ENCODE measurements at places on chromosomes 2 and 18. TPM values are rescaled to one million over a fixed set of nuclear protein-coding genes. Genes with fewer than 3 reads are reported as not detected.

DNA sequence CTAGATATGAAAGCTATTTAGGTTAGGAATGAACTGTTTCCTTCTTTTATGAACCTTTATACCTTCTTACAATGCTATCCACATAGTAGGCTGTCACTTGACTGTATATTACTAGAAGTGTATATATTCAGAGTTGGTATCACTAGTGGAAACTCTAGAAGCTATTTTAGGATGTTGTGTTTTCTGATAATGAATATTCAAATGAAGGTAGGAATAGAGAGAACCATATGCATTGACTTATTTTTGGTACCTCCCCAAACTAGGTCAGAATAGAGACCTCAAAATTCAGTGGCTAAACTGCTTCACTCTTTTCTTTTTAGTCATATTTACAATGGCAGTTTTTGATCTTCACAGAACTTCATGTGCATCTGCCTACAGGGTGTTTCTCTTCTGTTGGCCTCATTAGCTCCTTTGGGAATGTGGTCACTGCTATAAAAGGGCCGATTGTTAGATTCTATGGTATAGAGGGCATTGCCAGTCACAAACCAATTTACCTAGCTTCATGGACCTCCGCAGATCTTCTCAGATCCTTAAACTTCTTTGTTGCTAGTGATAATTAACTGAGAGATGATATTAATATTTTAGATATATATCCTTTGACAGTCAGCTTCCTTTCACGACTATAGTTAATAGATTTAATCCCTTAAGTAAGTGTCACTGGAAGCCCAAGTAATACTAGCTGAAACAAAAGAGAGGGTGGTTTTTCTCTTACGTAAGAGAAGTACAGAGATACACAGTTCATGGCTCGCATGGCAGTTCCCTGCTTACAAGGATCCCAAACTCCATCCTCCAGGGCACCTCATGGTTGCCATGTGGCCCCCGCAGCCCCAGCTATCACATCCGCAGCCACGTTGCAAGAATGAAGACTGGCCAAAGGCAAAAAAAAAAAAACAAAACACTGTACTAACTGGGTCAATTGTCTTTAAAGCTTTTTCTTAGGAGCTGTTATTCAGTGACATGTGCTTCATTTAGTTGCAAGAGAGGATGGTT lies 61.0 kb downstream of the TSPYL6 start:
- H3K27me3 ChIP-seq, result no peaks in the 10 kb centered on the region
- H3K36me3 ChIP-seq, result no peaks in the 10 kb centered on the region
- no peak overlapping the region for H3K4me3 ChIP-seq
- DNase-seq, result no peak

DNA sequence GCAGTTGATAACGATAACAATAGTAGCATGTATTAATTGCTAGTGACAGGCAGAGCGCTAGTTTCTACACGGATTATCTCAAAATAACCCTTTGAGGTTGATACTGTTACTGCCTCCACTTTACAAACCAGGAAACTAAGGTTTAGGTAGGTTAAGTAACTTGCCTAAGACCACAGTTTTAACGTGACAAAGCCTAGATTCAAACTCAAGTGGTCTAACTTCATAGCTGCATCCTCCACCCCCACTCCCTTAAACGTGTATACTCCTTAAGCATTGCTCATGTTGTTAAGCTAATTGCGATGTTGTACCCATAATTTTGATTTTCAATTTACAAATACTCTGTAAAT lies 1.2 kb downstream of the ME2 start:
- H3K36me3 ChIP-seq, result no peaks in the 10 kb centered on the region
- H3K4me1 ChIP-seq, result no peaks in the 10 kb centered on the region
- peak overlapping the region; percentile 91 for H3K27ac ChIP-seq
- no peaks in the 10 kb centered on the region for H3K27me3 ChIP-seq
- H3K4me3 ChIP-seq, result peak overlapping the region; percentile 94
- DNase-seq, result peak; percentile 8

GRCh38 chr18:13051950-13052349 lies 60.8 kb downstream of the CEP192 start:
- H3K36me3 ChIP-seq, result peaks cover 14% of the 10 kb centered on the region
- no peak overlapping the region for H3K4me3 ChIP-seq
- H3K27me3 ChIP-seq, result no peaks in the 10 kb centered on the region
- no peak for DNase-seq

GRCh38 chr18:29434650-29435049 lies 1257.7 kb upstream of the CDH2 start:
- peak; percentile 41 for DNase-seq
- no peaks in the 10 kb centered on the region for H3K27me3 ChIP-seq
- H3K4me3 ChIP-seq, result no peak overlapping the region
- no peaks in the 10 kb centered on the region for H3K36me3 ChIP-seq

- no peaks in the 10 kb centered on the region for H3K36me3 ChIP-seq
- no peaks in the 10 kb centered on the region for H3K4me1 ChIP-seq
- no peak overlapping the region for H3K4me3 ChIP-seq
These were observed 52.5 kb downstream of the CCDC74A start for GRCh38 chr2:131580187-131580586.

DNA sequence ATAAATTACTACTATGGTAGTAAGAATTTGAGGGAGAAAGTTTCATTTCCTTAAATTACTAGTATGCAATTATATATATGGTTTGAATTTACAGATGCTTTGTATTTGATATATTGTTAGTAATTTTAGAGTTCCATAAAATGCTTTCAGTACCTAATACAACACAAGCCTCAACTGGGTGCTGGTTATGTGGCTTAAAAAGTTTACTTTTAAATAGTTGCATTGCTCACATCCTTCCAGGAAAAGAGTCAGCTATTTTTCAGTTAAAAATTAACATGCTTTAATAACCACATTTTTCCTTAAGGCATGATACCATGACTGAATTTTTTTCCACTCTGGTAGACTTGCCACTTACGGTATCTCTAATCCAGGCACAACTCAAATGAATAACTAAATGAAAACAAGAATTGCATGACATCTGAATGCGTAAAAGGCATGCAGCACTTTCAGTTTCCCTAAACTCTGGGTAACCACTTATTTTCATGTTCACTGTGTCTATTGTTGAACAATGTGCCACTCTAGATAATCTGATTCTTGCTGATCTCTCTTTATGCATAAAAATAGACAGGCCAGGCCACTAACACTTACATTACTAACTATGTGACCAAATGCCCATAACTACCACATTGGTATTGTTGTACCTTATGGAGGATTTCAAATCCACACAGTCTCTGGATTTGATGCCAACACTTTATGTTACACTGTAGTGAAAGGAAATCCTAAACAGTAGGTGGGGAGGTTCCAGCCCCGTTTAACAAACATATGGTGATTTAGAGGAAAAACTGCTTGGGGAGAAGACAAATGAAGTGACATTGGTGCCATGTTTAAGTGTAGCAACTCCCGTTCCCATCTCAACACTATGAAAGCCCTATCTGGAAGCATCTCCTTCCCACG lies 35.5 kb upstream of the SLC35F5 start:
- peaks cover 6% of the 10 kb centered on the region for H3K4me1 ChIP-seq
- DNase-seq, result no peak
- H3K4me3 ChIP-seq, result no peak overlapping the region

Gene CCL20
- polyA plus RNA-seq, result not detected

DNA sequence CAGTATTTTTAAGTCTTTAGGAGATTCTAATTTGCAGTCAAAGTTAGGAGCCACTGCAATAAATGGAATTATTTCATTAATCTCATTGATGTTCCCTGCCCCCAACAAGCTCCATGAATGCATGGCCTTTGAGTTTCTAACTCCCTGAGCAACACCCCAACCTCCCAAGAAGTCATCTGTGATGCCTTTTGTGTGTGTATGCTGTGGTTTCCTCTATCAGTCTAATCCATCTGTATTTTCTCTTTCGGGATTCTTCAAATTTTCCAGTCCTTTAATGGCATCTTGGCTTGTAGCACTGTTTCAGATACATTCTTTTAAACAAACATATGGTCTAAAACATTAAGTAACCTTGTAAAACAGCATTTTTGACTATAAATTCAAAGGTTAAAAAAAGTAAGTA lies 16.8 kb downstream of the SERPINB10 start:
- DNase-seq, result no peak
- H3K27ac ChIP-seq, result no peak overlapping the region
- H3K27me3 ChIP-seq, result no peaks in the 10 kb centered on the region
- H3K36me3 ChIP-seq, result no peaks in the 10 kb centered on the region
- H3K4me3 ChIP-seq, result no peak overlapping the region
- no peaks in the 10 kb centered on the region for H3K4me1 ChIP-seq

- H3K4me3 ChIP-seq, result no peak overlapping the region
- no peak overlapping the region for H3K27ac ChIP-seq
- no peaks in the 10 kb centered on the region for H3K27me3 ChIP-seq
- no peak for DNase-seq
- H3K36me3 ChIP-seq, result no peaks in the 10 kb centered on the region
These were observed 21.5 kb downstream of the GPR39 start for GRCh38 chr2:132437852-132438669.

GRCh38 chr2:120738117-120738516 lies 2.4 kb downstream of the GLI2 start:
- H3K4me1 ChIP-seq, result peaks cover 10% of the 10 kb centered on the region
- H3K27ac ChIP-seq, result peak overlapping the region; percentile 89

- no peak overlapping the region for H3K4me3 ChIP-seq
- no peak overlapping the region for H3K27ac ChIP-seq
- no peak for DNase-seq
- no peaks in the 10 kb centered on the region for H3K36me3 ChIP-seq
- H3K27me3 ChIP-seq, result no peaks in the 10 kb centered on the region
These were observed 62.5 kb upstream of the HPCAL1 start for GRCh38 chr2:10240161-10240681.

GRCh38 chr2:27889774-27890145 lies 427 bp downstream of the RBKS start:
- peak overlapping the region; percentile 82 for H3K4me3 ChIP-seq
- H3K36me3 ChIP-seq, result no peaks in the 10 kb centered on the region
- peaks cover 14% of the 10 kb centered on the region for H3K4me1 ChIP-seq
- peak overlapping the region; percentile 96 for H3K27ac ChIP-seq

- no peak overlapping the region for H3K4me3 ChIP-seq
- no peaks in the 10 kb centered on the region for H3K36me3 ChIP-seq
- no peaks in the 10 kb centered on the region for H3K27me3 ChIP-seq
- no peaks in the 10 kb centered on the region for H3K4me1 ChIP-seq
These were observed 555.0 kb upstream of the TMEFF2 start for GRCh38 chr2:192749611-192750200.

DNA sequence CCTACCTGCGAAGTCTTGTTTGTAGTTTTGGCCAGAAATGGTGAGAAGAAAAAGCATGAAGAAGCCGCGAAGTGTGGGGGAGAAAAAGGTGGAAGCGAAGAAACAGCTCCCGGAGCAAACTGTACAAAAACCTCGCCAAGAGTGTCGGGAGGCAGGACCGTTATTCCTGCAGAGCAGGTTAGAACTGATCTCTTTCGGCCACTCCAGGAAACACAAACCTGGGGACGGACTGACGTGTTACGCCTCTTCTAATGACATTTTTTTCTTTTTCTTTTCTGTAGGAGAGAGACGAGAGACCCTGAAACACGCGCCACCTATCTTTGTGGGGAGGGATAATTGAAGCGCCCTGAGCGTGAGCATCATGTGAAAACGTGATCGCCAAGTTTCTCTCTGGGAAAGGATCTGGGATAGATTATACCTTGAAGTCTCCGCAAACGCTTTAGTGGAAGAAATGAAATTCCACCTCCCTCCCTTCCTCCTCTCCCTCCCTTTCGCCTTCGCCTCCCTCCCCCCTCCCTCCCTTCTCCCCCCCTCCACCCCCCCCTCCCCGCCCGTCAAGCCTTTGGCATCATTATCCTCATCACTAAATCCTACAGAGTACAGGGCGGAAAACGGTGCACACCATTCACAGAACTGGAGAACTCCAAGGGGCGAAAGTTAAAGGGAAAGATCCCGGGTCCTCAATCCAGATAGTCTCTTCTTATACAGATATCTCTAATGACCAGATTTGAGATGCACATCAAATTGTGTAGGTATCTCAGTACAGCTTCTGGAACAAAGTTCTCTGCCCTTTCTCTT lies at the start of gene ZEB2:
Gene ZEB2, minus strand, starts transcription at position 186 of the 798 bp plus-strand sequence. CDS start 2,769 bp downstream, outside the sequence.
- peak; percentile 70 for DNase-seq
- peak within 1 kb of the TSS; percentile 98 for H3K27ac ChIP-seq
- peak within 1 kb of the TSS; percentile 79 for H3K4me3 ChIP-seq

DNA sequence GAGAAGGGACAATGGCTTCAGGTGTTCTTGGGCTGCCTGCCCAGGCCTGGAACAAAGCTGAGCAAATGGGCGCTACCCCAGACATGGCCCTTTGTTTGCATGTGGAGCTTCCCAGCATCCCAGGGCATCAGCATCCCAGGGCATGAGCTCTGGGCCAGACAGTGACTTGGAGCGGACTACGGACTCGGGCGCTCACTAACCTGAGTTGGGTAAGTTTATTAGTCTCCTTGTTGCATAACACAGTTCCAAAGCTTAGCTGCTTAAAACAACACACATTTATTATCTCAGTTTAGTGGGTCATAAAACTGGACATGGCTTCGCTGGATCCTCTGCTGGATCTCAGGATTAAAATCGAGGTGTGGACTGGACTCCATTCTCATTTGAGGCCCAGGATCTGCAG lies 35.8 kb downstream of the MC2R start:
- no peaks in the 10 kb centered on the region for H3K27me3 ChIP-seq
- no peak overlapping the region for H3K4me3 ChIP-seq
- H3K36me3 ChIP-seq, result no peaks in the 10 kb centered on the region
- H3K27ac ChIP-seq, result no peak overlapping the region
- DNase-seq, result no peak
- no peaks in the 10 kb centered on the region for H3K4me1 ChIP-seq

GRCh38 chr2:229980431-229981184 lies 58.3 kb downstream of the FBXO36 start:
- no peak overlapping the region for H3K4me3 ChIP-seq
- H3K27ac ChIP-seq, result peak overlapping the region; percentile 20
- peak; percentile 39 for DNase-seq
- H3K4me1 ChIP-seq, result no peaks in the 10 kb centered on the region
- H3K27me3 ChIP-seq, result no peaks in the 10 kb centered on the region

Gene CD28
- not detected for polyA plus RNA-seq

DNA sequence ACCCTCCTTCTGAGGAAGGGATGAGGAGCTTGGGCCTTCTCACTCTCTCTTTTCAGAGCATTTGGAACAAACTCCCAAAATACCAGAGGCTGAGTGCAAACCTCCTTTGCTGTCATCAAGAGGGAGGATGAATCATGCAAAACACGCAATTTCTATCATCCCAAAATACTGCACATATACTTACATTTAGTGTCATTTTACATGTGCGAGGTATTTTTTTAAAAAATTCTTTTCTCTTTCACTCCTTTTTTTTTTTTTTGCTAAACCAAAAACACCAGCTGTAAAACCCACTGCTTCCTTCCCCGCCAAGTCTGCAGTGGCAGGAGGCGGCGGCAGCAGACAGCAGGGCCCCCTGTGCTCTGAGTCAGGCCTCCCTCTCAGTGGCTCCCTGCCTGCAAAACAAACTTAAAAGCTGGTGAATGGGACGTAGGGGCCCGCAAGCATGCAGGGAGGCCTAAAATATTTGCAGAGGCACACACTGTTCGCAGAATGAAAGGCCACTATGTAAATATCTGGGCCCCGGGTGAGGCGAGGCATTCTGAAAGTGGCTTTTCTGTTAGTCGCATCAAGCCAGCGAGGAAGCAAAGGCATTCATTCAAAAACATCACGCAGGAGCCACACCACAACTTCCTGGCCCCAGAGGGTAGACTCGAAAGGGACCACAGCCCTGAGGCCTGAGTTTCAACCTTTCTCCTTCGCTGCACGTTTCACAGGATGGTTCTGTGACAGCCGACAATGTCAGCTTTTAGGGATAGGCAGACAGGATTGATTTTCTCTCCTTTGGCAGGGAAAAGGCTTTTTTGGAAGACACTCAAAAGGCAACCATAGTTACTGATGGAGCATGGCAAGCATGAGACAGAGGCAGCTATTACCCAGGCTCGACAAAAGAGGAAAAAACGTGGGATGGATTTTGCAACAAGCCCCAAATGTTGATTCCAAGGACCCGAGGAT lies 73.4 kb downstream of the ACTR2 start:
- peak overlapping the region; percentile 84 for H3K27ac ChIP-seq
- peaks cover 31% of the 10 kb centered on the region for H3K4me1 ChIP-seq
- H3K27me3 ChIP-seq, result no peaks in the 10 kb centered on the region
- no peak overlapping the region for H3K4me3 ChIP-seq

Gene GALNT5
- polyA plus RNA-seq, result 51.5 TPM

Gene RAB6C
- polyA plus RNA-seq, result 0.05 TPM
